ENCODE measurements at places on chromosomes 11 and 22.
A peak's percentile ranks its signal among the peaks of the same experiment; 100 is the strongest.

- no peak for DNase-seq
Observed at GRCh38 chr22:37639771-37640590, 512 bp downstream of the SH3BP1 start.

DNA sequence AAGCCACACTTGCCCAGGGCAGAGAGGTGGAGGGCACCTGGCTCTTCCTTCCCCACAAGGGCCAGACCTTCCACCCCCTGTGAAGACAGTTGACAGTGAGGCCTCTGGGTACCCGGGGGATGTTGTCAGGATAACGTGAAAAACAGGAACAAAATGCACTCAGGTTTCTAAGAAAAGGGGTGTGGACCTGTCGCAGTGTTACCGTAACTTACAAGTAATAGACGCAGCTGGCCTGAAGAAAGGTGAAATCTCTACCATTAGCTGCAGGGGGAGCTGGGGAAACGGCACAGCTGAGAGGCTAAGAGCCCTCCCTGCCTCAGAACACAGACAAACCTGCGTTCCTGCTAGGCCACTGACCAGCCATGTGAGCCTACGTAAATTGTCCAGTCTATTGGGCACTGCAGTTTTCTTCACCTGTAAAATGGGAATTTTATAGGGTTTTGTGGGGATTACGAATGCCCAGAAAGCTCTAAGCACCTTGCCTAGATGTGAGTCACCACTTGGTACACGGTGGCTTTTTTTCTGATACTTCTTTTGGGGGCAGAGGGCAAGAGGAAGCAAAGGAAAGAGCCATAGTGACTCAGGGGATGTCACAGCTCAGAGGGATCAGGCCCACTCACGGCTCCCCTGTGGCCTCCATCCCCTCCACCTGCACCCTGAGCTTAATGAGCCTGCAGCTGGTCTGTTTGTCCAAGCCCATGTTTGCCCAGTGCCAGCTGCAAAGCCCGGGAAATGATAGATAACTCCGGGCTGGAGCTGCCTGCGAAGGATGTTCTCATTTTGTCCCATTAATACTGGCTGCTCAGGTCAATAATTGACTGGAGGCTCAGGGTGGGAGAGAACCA lies 18.4 kb upstream of the CABP7 start:
- no peak for DNase-seq

GRCh38 chr22:19291218-19291579 lies 320 bp downstream of the CLTCL1 start:
- DNase-seq: peak; percentile 28

- no peak for DNase-seq
Observed at GRCh38 chr22:33866511-33866910, 53.8 kb downstream of the LARGE1 start.
